ENCODE measurements at places on chromosomes 1 and 21. TPM values are rescaled to one million over a fixed set of nuclear protein-coding genes. Genes with fewer than 3 reads are reported as not detected.

The PCP4L1 gene
- polyA plus RNA-seq, result 0.26 TPM

The RGS5 gene
- 52.3 TPM for polyA plus RNA-seq

The SYPL2 gene
- polyA plus RNA-seq, result 2.1 TPM

The ROR1 gene
- polyA plus RNA-seq, result 2.8 TPM

The SHE gene
- polyA plus RNA-seq, result 26.8 TPM

The SELE gene
- 65.7 TPM for polyA plus RNA-seq

The TEDDM1 gene
- polyA plus RNA-seq, result not detected

The ZNF593OS gene
- polyA plus RNA-seq, result 0.61 TPM

The OBSCN gene
- polyA plus RNA-seq, result 7.9 TPM

The MMEL1 gene
- 7.0 TPM for polyA plus RNA-seq

The ATP1A4 gene
- 0.54 TPM for polyA plus RNA-seq

The RAB25 gene
- polyA plus RNA-seq, result 58.7 TPM

The TGFBR3 gene
- 15.2 TPM for polyA plus RNA-seq

The USH2A gene
- polyA plus RNA-seq, result not detected

The PERM1 gene
- polyA plus RNA-seq, result 0.06 TPM

The TSPEAR gene
- polyA plus RNA-seq, result 0.56 TPM

The TNFRSF9 gene
- polyA plus RNA-seq, result 0.21 TPM

The BSND gene
- not detected for polyA plus RNA-seq

The SPRR1B gene
- polyA plus RNA-seq, result not detected

The DISC1 gene
- 1.5 TPM for polyA plus RNA-seq

The LCE2A gene
- not detected for polyA plus RNA-seq

The UTP25 gene
- polyA plus RNA-seq, result 3.6 TPM

The FAM177B gene
- 0.10 TPM for polyA plus RNA-seq

The NT5C1A gene
- polyA plus RNA-seq, result 0.40 TPM

The LPAR3 gene
- 0.11 TPM for polyA plus RNA-seq

All from adipose tissue (tissue), 3 donors.